Transverse colon (tissue), 4 donors: ENCODE measurements at places on chromosomes 4 and X. TPM values are rescaled to one million over a fixed set of nuclear protein-coding genes. Genes with fewer than 3 reads are reported as not detected.

Gene FHIP1A
- 44.1 TPM for total RNA-seq

DNA sequence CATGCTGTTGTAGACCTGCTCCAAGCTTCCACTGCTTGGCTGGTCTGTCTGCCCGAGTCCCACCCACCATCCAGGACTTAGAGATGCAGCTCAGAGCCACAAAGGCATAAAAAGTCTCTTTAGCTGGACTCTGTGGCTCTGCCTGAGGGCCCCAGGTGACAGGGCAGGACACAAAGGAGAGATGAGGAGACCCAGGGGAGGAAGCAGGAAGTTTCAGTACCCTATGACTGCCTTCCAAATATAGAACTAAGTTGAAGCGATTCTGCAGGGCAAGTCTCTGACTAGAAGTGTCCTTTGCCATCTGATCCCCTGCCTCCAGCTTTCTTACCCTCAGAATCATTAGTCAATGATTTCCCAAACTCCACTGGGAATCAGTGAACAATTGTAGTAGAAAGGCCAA is 11.2 kb upstream of the CXCR3 start:
- DNase-seq = no peak

DNA sequence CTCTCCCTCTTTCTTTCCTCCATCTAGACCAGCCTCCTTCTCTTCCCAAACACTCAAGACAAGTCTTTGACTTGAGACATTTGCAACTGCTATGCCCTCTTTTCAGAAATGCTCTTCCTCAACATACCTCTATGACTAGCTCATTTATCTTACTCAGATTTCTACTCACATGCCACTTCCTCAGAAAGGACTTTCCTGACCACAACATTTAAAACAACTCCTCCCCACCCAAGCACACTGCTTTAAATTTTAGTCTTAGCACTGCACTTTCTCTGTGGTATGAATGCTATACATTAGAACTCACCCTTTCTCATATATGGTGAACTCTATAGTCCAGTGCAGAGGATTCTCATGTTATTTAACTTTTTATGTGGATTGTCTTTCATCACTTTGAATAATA is 28.4 kb upstream of the SULT1E1 start:
- DNase-seq = no peak

Gene PLXNB3
- total RNA-seq = 3.1 TPM

DNA sequence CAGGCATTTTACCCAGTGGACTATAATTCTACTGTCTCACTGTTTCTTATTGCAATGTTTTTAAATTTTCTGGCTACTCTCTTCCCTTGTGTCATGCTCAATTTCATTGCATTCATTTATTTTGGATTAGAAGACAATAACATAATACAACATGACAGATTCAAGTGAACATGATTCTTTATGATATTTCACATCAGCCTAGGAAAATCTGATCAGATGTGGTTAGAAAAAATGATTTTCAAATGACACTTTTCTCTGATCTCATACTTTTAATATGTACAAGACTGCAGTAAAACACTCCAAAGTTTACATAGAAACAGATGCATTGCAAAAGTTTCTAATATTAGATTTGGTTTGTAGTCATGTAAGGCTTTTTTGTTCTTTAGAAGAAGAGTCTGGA is 586.0 kb downstream of the ACTRT1 start:
- no peak for DNase-seq

Gene USP17L5
- total RNA-seq = not detected
